MV-4-11 (cell line): ENCODE measurements at places on chromosomes 13 and 19.

DNA sequence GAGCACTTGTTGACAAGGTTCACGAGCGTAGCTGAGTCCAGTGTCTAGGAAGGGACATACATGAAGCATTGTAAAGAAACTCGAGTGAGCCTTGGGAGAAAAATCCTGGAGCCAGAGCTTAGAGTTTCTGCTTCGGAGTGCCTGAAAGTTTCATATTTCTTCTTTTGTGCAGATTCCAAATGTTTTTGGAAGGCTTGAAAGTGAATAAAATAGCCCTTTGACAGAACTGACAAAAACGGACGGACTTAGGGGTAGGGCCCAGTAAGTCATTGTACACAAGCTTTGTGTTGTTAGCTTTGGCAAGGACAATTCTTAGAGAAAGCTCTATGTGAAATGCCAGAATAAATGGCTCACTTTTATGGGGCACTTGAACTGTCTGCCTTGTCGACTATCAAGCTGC lies 2.8 kb downstream of the RNF113B start:
- no peak for DNase-seq

DNA sequence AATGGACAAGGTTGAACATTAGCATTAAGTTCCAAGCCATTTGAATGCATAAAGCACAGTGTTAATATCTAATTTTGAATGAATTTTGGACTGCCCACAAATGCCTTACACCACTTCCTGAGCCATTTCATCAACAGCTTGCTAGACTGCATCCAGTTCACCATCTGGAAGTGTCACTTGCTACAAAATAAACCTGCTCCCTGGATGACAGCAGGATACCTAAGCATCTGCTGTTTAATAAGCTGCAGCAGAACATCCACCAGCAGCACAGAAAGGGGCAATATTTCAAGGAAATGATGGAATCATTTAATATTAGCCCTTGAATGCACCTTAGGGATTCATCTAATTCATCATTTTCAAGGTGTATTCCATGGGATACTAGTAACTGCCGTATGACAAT lies 76.6 kb upstream of the PCDH9 start:
- no peak for DNase-seq

DNA sequence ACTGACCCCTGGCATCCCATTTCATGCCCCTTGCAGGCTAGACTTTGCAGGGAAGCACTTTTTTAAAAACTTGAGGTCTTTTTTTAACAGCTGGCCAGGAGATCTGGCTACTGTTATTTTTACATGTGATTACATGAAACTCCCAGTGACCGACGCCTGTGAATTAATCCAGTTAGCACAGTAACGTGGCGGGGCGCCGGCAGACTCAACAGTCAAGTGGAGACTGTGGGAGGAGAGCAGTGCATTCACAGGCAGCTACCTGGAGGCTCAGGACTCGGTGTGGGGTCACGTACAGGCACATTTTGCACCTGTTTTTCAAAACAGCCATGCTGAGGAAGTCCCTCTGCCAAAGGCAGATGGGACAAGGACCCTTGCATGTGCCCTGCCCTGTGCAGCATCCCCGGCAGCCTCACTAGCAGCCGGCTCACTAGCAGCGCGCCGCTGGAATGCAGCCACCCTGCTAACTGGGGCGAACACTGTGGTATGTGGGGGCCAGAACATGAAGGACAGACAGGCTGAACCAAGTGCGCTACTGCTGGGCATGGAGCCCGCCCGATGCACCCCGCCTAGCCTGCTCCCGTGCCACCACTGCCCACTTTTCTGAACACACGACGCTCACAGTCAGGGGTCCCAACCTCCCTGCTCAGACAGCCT lies 18.7 kb downstream of the CAPS start:
- DNase-seq, result no peak

DNA sequence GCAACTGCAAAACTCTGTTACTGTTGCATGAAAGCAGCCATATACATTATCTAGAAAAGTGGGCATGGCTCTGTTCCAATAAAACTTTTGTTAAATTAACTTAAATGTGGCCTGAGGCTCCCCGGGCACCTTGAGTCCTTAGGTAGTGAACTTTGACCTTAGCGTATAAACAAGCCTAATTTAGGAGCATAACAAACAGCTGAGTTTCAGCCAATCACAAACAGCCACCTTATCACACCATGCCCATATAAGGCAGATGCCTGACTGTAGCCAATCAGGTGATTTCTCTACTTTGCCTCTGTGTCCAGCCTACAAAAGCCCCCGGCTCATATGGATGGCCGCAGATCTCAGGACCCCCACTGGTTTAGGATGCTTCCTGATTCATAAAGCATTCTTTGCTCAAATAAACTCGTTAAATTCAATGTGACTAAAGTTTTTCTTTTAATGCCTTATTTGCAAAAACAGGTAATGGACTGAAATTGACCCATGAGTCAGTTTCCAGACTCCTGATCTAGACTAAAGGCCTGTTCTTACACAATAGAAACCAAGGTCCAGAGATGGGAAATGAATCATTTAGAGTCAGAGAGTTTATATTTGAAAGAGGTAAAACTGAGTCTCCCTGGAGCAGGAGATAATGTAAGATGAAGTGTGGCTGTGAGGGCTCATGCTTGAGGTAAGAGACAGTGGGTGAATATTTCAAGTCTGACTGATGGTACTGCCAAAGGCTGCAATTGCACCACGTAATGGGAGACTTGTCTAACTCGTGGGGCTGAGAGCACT lies 130.2 kb downstream of the FGF9 start:
- no peak for DNase-seq

GRCh38 chr19:49758292-49758691 lies 4.8 kb downstream of the TSKS start:
- DNase-seq, result no peak

DNA sequence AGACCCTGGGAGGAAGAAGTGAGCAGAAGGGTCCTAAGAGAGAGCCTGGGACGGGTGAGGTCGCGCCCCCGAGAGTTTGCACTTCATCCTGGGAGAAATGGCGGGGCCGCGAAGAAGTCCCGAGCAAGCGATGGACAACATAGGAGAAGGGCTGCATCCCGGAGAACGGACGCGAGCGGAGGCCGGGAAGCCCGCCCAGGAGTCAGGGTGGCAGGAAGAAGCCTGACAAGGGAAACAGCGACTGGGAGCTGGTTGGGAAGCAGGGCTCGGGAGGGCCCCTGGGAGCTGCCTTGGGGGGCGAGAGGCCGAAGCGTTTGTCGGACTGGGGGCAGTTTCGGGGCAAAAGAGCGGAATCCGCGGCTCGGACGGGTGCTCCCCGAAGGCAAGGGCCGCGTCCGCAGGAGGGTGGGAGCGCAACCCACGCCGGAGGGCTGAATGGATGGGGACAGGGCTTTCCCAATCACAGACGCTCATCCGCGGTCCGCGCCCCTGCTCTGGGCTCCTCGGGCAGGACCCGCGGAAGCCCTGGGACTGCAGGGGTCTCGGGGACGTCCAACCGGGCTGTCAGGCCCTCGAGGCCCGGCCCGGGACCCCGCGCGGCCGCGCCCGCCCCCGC lies 469 bp downstream of the ABHD17A start:
- DNase-seq, result no peak

- DNase-seq, result no peak
These were observed 24.4 kb downstream of the ELF1 start for GRCh38 chr13:40994581-40995230.

DNA sequence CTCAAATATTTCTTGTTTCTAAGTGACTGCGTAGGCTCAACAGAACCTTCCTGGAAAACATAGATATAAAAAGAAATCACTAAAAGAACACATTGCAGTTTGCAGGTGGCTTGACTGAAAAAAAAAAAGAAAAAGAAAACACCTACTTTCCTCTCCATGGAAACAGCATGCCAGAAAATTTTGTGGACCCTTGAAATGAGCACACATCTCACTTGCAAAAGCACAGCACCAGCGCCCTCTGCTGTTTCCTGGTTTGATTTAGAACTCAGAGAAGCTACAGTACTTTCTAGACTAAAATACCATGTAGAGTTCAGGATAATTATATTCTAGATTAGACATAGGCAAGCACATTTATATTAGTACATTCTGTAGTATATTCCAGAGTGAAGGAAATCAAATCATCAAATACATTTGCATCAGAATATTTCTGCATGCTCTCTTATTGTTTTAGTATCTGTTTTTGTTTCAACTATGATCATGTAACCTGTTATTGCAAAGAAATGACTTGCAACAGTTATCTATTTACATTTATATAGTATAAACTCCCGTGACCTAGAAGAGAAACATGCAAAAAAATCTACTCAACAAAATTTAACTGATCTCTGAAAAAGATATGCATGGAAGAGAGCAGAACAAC lies 22.3 kb upstream of the XPO4 start:
- DNase-seq, result peak; percentile 64

GRCh38 chr13:36038785-36039555 lies 92.2 kb downstream of the DCLK1 start:
- DNase-seq, result no peak

DNA sequence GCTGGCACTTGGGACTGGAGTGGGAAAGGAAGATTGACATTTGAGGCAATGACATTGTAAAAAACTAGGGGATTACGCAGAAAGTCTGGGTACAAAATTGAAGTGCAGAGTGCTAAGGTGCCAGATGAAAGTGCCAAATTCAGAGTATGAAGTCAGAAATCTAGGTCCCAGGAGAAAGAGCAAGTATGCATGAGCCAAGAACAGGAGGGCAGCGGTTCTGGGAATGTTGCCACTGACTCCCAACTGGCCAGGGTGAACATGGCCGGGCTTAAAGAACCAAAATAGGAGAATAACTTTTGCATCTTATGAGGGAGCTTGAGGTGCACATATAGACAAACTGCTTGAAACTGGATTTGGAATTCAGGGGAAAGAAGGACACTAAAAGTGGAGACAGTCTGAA lies 495.8 kb upstream of the KLF12 start:
- no peak for DNase-seq

- DNase-seq, result no peak
These were observed 10.3 kb downstream of the TBCB start for GRCh38 chr19:36125557-36125956.

DNA sequence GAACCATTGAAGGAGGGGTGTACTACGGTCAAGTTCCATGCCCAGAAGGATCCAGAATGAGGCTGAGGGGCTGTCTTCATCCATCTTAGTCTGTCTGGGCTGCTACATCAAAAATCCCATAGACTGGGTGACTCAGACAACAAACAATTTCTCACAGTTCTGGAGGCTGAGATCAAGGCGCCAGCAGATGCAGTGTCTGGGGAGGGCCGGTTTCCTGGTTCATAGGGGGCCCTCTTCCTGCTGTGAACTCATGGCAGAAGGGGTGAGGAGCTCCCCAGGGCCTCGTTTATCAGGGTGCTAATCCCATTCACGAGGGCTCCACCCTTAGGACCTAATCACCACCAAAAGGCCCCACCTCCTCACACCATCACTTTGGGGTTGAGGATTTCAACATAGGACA lies 14.7 kb upstream of the KCTD15 start:
- no peak for DNase-seq

DNA sequence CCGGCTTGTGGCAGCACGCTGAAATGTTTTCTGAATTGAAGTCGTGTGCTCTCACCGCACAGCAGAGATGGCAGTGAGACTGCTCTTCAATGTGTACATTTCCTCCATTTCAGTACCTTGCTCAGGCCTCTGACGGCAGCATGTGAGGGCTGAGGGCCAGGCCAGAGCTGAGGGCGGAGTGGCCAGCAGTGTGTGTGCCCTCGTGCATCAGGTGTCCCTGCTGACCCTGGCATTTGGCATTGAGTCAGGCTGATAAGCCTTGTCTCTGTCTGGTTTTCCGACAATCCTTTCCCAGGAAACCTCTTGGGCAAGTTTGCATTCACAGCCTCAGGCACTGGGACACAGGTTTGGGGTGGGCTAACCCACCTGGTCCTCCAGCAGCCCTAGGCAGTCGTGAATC lies 62.3 kb downstream of the EFNB2 start:
- DNase-seq, result no peak

DNA sequence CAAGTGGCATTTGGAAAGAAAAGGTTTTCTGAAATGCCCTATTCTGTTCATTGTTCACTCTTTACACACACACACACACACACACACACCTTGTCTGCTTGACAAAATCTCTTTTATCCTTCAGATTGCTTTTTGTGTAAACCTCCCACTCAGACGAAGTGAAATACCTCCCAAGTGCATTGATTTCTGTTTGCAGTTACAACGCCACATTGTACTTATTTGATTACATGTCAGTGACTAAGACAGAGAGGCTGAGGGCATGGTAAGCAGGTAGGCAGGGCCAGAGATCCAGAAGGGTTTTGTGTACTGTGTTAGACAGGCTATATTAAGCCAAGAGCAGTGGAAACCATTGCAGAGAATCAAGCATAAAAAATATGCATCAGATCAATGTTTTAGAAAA lies 561.8 kb downstream of the GPC6 start:
- DNase-seq, result no peak

DNA sequence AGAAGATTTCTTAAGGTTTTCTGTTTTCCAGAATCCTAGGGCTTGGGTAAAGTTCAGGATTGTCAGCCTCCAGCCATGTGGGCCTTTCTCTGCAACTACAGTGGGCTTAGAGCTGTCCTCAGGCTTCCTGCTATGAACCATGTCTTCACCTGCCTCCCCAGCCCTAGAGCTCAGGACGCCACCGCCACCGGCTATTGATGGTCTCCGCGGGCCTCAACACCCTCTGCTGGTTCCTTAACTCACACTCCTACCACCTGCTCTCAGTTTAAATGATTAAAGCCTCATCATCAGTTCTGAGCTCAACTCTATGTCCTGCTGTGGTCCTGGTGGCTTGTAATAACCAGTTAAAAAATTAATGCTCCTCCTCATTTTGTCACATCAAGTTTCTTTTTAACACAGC lies 221.0 kb downstream of the EFNB2 start:
- DNase-seq, result no peak

GRCh38 chr13:100273552-100273951 lies 184.7 kb downstream of the PCCA start:
- DNase-seq, result peak; percentile 67

DNA sequence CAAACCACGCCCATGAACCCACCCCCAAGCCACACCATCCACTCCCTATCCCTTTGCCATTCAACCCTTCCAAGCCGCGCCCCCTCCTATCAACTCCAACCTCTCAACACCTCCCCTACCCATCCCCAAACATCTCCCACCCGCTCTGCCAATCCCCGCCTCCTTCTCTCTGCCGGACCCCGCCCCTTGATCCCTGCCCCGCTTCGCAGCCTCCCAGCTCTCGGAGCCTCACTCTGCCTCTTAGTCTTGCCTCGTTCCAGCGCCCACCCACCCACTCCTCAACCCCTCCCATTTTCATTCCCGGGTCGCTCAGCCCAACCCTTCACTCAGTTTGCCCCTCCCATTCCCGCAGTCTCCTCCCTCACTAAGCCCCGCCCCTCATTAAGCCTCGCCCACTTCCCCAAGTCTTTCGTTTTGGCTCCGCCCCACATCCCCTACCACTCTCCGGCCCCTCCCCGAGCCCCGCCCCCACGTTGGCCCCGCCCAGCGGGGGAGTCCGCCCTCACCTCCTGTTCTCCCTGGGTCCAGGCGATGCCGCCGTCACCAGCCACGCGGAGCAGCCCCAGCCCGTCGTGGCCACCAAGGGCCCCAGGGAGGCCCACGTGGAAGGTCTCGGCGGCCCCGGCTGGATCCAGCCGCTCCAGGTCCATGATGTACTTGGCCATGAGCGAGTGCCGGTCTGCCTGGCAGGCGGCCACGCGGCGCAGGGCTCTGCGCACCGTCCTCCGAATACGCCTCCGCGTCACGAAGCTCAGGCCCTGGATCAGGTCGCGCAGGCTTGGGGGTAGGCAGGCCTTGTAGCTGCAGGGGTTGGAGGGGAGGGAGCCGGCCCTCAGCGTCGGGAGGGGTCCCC lies 5.7 kb downstream of the JAK3 start:
- no peak for DNase-seq
